ENCODE measurements at places on chromosomes 6 and 20.

DNA sequence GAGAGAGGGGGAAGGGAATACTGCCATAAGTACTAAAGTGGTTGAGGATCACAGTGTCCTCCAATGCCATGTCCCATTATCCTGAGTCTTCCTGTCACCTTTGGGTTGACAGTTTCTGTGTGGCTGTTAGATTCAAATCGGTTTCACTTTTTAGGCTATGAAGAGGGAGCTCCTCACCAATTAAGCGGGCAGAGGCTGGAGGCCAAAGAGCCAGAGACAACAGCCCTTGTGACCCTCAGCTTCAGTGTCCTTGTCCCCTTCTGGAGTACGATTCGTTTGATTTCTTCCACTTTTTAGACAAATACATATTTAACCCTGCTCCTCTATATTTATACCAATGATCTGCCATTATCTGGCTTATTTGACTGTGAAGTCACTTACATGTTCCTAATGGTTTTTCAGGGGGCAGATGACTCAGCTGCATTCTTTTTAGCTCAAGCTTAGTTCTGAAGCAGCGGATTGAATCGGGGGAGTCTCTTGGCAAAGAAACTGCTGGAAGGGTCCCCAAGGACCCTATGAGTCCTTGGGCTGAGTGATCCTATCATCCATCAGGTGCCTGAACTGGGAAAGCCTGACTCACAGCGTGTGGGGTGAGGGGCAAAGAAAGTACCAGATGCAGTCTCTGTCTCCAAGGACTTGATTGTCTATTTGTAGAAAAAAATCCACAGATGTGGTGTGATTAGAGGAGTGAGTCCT, 18.2 kb downstream of the FERMT1 start:
- no peak for DNase-seq

- DNase-seq = no peak
These were observed 87.7 kb upstream of the MAFB start for GRCh38 chr20:40776466-40777457.

DNA sequence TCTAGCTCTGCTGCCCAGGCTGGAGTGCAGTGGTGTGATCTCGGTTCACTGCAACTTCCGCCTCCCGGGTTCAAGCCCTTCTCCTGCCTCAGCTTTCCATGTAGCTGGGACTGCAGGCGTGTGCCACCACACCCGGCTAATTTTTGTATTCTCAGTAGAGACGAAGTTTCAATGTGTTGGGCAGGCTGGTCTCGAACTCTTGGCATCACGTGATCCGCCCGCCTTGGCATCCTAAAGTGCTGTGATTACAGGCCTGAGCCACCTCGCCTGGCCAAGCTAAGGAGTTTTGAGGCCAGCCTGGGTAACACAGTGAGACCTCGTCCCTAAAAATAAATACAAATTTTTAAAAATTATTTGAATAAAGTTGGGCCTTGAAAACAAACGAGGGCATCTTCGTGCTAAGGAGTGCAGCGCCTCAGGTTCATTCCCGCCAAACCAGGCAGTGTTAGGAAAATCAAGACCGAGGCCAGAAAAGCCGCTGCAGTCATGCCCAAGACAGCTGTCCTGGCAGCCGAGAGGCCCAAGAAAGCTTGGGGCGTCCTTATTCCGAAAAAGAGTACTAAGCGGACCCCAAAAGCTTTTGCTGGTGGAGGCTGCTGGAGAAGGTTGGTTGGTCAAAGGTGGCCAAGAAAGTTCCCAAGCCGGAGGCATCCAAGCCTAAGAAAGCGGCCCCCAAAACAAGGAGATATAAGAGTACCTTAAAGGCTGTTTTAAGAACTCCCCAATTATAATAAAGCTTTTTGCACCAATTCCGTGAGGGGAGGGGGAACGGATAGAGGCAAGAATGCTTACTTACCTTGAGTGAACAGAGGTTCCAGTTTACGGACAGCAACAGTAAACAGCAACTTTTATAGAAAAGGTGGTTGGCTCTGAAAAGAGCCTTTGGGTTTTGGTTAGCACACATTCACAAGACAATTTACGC, 109.0 kb downstream of the HFE start:
- DNase-seq = no peak

DNA sequence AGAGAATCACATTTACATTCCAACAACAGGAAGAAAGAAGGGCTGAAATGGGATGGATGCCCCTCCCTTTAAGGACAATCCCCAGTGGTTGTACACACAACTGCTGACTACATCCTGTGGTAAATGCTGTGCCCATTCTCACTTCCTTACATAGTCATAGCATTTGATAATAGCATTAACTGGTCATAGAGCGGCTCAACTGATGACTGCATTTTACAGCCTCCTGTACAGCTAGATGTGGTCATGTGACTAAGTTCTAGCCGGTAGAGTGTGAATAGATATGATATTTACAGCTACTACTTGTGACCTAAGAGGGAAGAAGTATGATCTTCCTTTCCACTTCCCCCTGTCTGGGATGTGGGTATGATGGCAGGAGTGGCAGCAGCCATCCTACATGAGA, 24.7 kb downstream of the KCNK17 start:
- no peak for DNase-seq

DNA sequence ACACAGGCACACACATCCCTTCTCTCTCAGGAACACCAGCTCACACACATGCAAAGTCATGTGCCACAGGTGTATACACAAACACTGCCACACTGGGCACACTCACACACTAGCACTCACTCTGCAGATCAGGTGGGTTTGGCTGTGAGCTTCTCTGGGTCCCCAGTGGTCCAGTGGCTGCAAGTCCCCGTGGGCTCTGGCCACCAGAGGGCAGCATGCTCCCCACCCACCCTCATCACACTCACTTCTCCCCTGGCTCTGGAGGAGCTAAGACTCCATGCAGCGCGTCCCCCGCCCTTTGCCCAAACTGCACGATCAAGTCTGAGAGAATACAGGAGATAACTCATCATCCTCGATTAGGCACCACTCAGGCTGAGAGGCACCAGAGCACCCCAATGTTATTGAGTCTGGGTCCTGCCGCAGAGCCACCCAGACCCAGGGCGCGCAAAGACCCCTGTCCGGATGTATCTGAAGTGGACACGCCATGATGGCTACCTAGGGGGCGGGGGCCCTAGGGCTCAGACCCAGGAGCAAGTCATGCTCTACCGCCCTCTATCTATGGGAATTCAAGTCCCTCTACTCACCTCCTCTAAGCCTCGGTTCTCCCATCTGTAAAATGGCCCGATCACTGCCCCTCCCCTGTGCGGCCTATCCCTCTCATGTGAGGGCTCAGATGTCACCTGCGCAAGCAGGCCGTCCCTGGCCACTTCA, 90.5 kb downstream of the GRM4 start:
- DNase-seq = no peak

GRCh38 chr6:129662980-129663431, 47.0 kb downstream of the ARHGAP18 start:
- no peak for DNase-seq

- no peak for DNase-seq
These were observed 4.1 kb downstream of the KCNS1 start for GRCh38 chr20:45096781-45097180.

DNA sequence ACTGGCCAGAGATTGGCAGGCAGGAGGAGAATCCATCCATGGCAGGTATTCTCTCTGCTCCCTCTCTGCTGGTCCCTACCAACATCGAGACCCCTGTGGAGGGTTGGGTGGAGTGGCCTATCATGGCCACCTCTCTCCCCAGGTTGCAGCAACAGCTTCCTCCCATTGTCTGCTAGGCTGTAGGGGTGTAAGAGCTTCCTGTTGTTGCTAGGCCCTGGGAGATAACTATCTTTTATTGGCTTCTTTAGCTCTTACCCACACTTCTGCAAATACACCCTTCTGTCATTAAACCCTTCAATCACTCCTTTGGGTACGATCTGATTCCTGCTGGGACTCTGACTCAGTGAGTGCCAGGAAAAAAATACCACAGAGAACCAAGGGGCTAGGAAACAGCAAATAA, 66.6 kb upstream of the FAM184A start:
- DNase-seq = no peak

GRCh38 chr6:16136091-16136490, 7.2 kb downstream of the MYLIP start:
- DNase-seq = no peak
